ENCODE measurements at places on chromosomes 1 and 21. TPM values are rescaled to one million over a fixed set of nuclear protein-coding genes. Genes with fewer than 3 reads are reported as not detected.

GRCh38 chr1:107820801-107821200, 144.2 kb downstream of the VAV3 start:
- peak; percentile 60 for DNase-seq

DNA sequence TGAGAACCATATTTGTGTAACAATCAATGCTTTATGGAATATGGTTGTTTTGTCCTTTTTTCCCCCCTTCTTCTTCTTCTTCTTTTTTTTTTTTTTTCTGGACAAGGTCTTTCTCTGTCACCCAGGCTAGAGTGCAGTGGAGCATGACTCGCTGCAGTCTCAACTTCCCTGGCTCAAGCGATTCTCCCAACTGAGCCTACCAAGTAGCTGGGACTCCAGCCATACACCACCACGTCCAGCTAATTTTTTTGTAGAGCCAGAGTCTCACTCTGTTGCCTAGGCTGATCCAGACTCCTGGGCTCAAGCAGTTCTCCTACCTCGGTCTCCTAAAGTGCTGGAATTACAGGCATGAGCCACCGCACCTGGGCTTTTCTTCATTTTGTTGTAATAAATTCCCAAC, 86.7 kb downstream of the FMN2 start:
- no peak for DNase-seq

DNA sequence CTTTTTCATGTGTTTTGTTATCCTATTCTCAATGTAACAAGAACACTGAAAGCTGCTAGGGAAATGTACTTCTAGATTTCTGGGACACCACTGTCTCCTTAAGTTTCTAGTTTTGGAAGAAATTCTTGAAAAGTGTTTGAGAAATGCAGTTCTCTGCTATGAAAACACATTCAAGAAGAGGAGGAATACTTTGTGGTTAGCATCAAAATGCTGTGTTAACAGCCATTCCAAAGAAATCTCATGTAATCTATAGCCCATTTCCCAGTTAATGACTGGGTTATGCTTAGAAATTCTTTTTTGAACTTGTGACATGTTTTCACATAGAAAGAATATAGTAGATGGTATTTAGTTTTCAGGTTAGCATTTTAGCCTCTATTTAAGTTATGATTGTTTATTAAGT, 6.0 kb downstream of the RAVER2 start:
- DNase-seq = no peak

- no peak for DNase-seq
Observed at GRCh38 chr1:195763146-195763906, 844.9 kb downstream of the KCNT2 start.

DNA sequence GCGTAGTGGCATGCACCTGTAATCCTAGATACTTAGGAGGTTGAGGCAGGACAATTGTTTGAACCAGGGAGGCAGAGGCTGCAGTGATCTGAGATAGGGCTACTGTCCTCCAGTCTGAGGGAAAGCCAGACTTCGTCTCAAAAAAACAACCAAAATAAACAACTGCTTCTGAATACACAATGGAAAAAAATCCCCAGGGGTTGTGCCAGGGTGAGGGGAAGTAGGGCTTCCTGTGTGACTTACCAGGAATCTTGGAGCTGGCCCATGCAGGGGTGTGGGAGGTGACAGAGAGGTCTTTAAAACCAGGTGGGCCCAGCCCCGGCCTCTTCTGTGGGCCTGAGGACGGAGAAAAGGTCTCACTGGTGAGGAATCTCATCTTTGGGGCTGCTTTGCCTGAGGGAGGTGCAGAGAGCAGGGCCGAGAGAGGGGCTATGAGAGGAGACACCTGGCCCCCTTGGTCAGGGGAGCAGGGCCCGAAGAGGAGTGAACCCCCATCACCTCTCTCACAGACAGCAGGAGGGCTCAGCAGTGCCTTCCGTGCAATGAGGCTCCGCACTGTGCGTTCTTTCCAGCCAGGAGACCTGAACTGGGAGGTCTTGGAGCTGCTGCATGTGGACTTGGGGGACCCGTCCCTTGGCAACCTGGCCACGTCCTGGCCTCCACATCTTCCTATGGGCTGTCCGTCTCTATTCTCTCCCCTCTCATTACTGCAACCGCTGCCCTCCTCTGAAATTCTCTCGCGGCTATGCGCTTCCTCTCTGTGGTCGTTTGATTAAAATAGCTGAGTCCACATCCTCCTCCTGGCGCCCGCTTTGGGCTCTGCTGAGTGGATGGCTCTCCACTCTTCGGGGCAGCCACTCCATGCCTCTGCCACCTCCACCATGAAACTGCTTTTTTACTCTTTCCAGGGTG, 10.7 kb downstream of the PLA2G5 start:
- DNase-seq = no peak

GRCh38 chr1:19306941-19307340, 5.0 kb downstream of the AKR7A2 start:
- DNase-seq = no peak

DNA sequence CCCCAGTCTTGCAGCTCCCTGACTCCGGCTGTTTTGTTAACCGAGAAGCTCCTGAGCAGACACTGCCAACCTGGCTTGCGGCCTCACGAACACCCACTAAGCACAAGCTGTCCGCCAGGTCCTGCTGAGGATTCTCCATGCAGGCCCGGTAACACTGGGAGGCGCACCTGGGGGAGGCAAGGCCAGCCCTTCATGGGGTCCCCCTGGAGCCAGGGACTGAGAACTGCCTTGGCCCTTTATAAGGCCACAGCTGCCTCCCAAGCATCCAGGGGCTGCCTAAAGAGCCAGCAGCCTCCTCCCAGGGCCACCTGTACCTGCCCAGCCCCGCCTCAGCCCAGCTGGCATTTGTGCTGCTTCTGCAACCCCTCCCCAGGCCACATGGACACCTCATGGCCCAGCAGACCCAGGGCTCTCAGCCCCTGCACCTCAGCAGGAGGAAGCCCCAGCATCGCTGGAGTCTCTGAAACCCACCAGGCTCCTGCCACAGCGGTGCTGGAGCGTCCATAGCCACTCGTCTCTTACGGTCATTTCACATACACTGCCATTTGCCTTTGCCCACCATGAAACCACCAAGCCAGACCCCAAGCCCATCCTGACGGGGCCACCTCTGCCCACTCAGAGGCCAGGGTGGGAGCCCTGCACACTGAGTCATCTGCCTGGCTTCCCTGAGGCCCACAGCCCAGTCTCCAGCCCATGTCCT, 82.5 kb downstream of the NPHP4 start:
- no peak for DNase-seq

GRCh38 chr1:2124446-2125198, 70.0 kb downstream of the FAAP20 start:
- DNase-seq = no peak

GRCh38 chr1:190176776-190177175, 300.9 kb downstream of the BRINP3 start:
- DNase-seq = no peak

- DNase-seq = peak; percentile 69
Observed at GRCh38 chr1:236524142-236524894, 536 bp downstream of the LGALS8 start.

DNA sequence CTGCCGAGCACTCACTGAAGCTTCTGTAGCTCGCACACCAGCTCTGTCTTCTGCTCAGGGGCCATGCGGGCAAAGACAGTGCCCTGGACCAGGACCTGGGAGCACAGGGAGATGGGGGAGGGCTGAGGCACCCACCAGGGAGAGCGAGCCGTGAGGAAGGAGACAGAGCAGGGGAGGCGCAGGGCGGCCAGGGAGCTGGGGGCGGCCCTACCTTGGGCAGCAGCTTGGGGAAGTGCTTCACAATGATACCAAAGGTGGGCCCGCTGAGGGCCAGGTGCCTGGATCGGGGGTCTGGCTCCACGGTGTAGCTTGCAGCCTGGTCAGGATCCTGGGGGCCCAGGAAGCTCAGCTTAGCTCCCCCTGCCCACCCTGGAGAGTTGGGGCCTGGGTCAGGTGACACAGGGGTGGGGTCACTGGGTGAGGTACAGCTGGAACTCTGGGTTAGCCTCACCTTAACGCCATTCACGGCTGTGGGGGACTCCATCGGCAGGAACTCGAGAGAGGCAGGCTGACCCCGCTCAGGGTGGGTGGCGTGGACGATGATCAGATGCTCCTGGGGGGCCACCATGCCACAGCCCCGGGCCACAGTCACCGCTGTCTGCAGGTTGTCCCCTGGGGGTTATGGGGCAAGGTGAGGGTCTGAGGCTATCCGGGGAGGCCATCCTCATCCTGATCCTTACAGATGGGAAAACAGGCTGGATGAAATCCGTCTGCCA, 9.4 kb upstream of the MFAP2 start:
- DNase-seq = no peak

- no peak for DNase-seq
Observed at GRCh38 chr1:220685879-220686278, 4.3 kb upstream of the C1orf115 start.

GRCh38 chr1:192485692-192486436, 89.7 kb upstream of the RGS1 start:
- peak; percentile 83 for DNase-seq

GRCh38 chr1:43570715-43571114, 40.0 kb downstream of the PTPRF start:
- DNase-seq = no peak

- no peak for DNase-seq
Observed at GRCh38 chr1:237492359-237492758, 398.4 kb downstream of the ZP4 start.

DNA sequence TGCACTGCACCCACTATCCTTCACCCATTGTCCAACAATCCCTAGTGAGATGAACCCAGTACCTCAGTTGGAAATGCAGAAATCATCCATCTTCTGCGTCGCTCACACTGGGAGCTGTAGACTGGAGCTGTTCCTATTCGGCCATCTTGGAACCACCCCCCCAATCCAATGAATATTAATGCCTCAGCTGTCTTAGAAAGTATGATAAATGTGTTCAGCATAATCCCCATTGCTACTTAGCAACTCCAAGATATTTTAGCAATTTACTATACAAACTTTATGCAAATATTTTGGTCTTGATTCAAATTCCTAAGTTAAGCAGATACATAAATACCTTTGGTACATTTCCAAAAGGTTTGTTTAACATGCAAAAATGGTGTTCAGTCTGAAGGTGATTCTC, 70.5 kb upstream of the SH3GLB1 start:
- DNase-seq = no peak

DNA sequence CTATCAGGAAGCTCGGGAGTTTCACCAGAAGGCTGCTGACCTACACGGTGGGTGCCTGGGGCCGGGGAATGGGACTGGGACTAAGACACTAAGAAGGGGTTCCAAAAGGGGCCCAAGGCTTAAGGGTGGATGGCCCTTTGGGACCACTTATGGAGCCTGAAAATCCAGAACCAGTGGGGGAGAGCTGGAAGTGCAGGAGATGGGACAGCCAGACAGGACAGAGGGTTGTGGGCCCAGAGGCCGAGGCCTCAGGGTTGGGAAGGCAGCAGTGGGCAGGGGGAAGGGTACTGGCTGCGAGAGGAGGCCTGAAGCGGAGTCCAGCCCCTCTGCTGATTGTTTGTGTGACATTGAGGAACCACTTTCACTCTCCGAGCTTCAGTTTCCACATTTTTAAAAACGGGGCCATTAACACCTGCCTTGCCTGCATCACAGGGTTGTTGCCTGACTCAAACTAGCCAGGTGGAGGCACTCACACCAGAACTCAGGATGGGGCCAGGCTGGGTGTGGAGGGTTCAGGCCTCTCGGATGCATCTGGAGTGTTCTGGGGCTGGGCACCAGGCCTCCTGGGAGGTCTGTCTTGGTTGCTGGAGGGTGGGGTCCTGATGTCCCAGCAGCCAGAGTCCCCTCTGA, 3.0 kb downstream of the TTC24 start:
- DNase-seq = no peak

DNA sequence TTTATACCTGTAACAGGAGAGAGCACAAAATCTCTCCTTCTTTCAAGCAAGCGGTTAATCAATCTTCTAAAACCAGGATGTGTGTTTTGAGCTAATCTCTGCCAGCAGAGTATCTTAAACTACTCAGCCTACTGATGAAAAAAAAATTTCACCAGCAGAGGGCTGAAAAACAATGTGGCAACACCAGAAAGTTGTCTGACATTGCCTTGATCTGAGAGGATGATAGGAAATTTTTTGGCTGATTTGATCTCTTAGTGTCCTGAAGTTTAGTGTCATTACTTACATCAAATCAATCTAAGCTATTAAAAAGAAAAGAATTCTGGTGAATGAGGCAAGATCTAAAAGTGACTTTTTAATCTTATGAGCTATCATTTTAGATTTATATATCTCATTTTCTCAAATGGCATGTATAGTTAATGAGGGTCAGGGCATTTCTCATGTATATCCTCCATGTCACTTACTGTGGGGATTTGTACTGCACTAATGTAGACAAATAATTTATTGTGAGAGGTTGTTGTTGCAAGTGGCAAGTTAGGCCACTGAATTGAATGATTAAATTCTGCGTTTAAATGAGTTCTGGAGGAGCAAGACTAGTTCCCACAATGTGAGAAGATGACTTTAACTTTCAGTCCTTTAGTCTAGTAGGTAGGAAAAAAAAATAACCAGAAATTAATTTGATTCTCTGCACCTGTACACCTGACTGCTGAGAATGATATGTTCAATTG, 10.9 kb downstream of the ADAMTS1 start:
- no peak for DNase-seq

- DNase-seq = no peak
Observed at GRCh38 chr1:112328600-112328999, 67.4 kb upstream of the CTTNBP2NL start.

- no peak for DNase-seq
Observed at GRCh38 chr1:210687582-210688279, 359.0 kb downstream of the HHAT start.

DNA sequence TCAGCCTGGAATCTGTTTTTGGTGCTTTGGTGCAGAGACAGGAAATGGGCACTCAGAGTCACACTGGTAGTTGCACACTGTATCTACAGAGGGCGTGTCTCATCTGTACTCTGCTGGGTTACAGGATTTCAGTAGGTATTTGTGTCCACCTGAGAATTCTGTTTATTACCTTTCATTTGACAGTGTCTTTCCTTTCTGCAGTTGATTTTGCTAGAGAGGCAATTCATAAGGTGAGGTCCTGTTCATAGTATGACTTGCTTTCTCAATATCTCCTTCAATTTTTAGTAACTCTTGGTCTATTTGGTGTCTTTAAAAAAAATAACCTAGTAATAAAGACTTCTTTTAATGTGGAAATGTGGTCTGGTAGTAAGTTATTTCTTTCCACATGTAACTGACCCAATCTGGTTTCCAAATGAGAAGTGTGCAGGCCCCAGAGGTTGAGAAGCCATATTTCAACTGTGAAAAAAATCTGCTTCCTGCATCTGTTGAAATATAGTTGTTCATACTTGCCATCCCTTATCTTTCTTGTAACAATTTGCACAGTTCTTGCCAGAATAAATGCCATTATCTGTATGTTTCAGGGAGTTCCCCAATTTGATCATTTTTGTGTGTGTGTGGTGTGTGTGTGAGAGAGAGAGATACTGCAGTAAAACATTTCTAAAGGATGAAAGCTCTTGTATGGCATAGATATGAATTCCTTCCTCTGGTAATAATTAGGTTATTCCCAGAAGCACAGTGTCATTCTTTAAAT, 78.4 kb upstream of the DNAJC6 start:
- no peak for DNase-seq

The PLPPR4 gene
- under 0.01 TPM for total RNA-seq

The TRMT1L gene
- total RNA-seq = 23.0 TPM
